ENCODE measurements at places on chromosomes 7 and 10. TPM values are rescaled to one million over a fixed set of nuclear protein-coding genes. Genes with fewer than 3 reads are reported as not detected.

GRCh38 chr10:63591600-63592379, 70.6 kb downstream of the REEP3 start:
- peaks cover 12% of the 10 kb centered on the region for H3K4me1 ChIP-seq
- no peak overlapping the region for H3K27ac ChIP-seq

DNA sequence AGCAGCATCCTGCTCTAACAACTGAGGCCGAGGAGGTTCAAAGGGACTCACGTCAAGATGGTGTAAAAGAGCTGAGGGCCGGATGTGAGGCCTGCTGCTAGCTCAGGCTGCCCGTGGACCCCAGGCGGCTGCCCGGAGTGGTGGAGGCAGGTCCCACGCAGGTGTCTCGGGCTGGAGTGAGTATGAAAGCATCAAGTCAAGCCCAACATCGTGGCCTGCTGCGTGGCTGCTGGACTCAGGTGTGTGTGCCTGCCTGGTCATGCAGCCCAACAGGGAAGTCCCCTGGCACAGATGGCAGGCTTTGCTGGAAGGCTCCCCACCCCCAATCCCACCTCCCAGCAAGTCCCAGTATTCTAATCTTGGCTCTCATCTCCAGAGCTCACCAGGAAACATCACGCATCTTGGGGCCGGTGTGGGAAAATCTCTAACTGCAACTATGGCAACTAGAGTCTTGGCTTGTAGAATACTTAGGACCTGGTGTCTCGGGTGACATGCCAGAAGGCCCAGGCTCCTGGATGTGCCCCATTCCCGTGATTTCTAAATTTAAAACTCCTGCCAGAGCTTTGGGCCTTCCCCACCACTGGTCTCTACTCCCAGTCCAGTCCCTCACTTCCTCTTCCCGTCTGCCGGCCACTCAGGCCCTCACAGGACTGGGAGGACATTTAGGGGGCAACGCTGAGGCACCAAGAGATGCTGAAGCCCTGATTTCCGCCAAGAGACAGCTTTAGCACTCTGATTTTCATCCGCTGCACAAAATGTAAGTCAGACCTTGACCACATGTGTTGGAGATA, 85.9 kb downstream of the PRKAG2 start:
- peaks cover 42% of the 10 kb centered on the region for H3K4me1 ChIP-seq
- H3K27me3 ChIP-seq: no peaks in the 10 kb centered on the region
- no peak overlapping the region for H3K4me3 ChIP-seq
- peak; percentile 43 for DNase-seq
- H3K36me3 ChIP-seq: no peaks in the 10 kb centered on the region

DNA sequence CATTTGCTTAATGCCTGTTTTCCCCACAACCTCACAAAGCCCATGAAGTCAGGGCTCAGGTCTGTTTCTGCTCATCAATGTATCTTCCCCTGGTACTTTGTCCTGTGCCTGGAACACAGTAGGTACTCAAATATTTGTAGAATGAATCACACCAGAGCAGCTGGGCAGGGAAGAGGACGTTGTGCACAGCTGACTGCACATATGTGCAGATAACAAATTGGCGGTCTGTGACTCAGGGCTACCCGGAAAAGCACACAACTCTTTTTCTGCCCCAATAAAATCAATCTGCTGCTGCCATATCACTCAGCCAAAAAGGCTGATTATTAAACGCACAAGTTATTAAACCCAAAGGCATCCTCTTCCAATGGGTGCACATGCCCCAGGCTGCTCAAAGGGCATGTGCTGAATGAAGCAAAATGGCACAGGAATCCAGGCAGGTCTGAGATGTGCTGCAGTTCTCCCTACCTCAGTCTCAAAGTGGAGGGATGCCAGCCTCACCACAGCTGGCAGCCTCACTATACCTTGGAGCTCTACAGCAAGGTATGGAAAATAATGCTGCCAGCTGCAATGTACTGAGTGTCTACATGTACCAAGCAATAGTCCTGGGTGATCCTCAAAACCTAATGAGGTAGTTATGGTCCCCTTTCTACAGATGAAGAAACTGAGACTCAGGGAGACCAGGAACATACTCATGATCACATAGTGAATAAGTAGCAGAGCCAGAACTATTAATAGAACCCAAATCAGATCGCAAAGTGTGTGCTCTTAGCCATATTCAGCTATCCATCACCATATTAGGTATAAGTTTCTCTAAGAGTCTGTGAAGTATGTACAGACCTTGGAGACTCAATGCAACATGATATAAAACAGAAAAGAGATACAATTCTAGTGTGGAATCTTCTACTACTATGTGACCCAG, 43.4 kb downstream of the SORBS1 start:
- H3K4me1 ChIP-seq: peaks cover 14% of the 10 kb centered on the region
- no peaks in the 10 kb centered on the region for H3K36me3 ChIP-seq
- no peak overlapping the region for H3K4me3 ChIP-seq
- H3K27me3 ChIP-seq: no peaks in the 10 kb centered on the region

DNA sequence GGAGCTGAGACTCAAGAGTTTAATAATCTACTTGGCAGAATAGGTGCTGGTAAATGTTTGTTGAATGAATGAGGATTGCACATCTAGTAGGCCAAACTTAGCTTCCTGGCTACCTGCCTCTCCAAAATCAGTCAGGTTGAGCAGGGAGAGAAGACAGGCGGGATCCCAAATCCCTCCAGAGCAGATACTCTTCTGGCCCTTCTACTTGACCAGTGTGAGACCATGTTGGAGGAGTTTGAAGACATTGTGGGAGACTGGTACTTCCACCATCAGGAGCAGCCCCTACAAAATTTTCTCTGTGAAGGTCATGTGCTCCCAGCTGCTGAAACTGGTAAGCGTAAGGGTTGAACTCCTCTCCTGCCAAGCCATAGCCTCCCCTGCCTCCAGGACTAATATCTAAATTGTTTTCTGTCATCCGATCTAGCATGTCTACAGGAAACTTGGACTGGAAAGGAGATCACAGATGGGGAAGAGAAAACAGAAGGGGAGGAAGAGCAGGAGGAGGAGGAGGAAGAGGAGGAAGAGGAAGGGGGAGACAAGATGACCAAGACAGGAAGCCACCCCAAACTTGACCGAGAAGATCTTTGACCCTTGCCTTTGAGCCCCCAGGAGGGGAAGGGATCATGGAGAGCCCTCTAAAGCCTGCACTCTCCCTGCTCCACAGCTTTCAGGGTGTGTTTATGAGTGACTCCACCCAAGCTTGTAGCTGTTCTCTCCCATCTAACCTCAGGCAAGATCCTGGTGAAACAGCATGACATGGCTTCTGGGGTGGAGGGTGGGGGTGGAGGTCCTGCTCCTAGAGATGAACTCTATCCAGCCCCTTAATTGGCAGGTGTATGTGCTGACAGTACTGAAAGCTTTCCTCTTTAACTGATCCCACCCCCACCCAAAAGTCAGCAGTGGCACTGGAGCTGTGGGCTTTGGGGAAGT, 2.2 kb upstream of the MBLAC1 start:
- DNase-seq: no peak
- no peak overlapping the region for H3K27ac ChIP-seq
- H3K4me1 ChIP-seq: peaks cover 39% of the 10 kb centered on the region
- H3K27me3 ChIP-seq: no peaks in the 10 kb centered on the region
- H3K4me3 ChIP-seq: no peak overlapping the region
- no peaks in the 10 kb centered on the region for H3K36me3 ChIP-seq

- peaks cover 1% of the 10 kb centered on the region for H3K27me3 ChIP-seq
- H3K36me3 ChIP-seq: no peaks in the 10 kb centered on the region
- H3K4me1 ChIP-seq: no peaks in the 10 kb centered on the region
Observed at GRCh38 chr7:23490357-23491135, 20.3 kb upstream of the IGF2BP3 start.

- DNase-seq: no peak
- no peaks in the 10 kb centered on the region for H3K27me3 ChIP-seq
- H3K27ac ChIP-seq: no peak overlapping the region
Observed at GRCh38 chr7:5467645-5468044, 44.0 kb upstream of the TNRC18 start.

GRCh38 chr7:55303220-55303619, 61.9 kb upstream of the LANCL2 start:
- H3K27ac ChIP-seq: no peak overlapping the region
- H3K4me1 ChIP-seq: no peaks in the 10 kb centered on the region
- no peaks in the 10 kb centered on the region for H3K36me3 ChIP-seq
- H3K27me3 ChIP-seq: no peaks in the 10 kb centered on the region

GRCh38 chr7:25579778-25580075, 351.4 kb upstream of the NPVF start:
- H3K4me3 ChIP-seq: no peak overlapping the region
- no peaks in the 10 kb centered on the region for H3K27me3 ChIP-seq
- H3K4me1 ChIP-seq: no peaks in the 10 kb centered on the region
- no peaks in the 10 kb centered on the region for H3K36me3 ChIP-seq
- DNase-seq: no peak

DNA sequence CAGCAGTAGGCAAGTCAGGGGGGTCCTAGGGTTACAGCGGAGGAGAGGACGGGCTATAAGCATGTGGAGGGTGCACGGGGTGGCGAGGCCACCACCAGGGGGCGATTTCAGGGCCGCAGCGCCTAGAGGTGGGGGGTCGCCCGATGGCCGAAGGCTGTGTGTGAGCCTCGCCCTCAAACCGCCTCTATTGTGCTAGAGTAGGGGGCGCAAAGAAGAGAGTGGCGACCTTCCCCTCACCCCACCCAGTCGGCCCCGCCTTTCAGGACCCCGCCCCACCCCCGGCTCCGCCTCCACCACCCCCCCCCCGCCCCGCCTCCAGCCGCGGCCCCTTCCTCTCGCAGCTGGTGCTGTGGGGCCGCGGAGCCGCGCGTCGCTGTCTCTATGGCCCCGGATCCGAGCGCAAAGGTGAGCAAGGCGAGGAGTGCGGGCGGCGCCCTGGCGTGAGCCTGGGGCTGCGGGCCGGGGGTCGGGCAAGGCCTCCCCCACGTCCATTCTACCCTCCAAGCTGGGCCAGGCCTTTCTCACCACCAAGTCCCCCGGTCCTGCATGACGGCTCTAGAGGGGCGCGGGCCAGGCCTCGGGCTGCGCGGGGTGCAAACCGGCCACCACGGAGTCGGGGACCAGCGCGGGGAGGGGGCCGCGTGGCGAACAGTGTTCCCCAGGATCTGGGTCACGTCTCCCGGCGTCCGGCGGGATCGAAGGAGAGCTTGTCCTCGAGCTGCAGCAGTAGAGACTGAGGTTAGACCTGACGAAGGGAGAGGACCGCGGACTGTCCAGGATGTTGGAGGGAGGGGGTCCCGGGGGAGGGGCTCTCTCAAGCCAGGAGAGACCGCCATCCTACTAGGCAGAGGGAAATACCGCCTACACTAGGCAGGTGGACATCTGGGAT, at the start of gene SEMA4G:
TSS of gene SEMA4G (plus strand) at position 318 of the 889 bp plus-strand sequence. CDS start 3,409 bp downstream, outside the sequence.
- H3K27me3 ChIP-seq: peaks cover 5% of the 10 kb centered on the region
- peaks cover 17% of the 10 kb centered on the region for H3K4me1 ChIP-seq
- peak; percentile 60 for DNase-seq
- peaks cover 10% of the 10 kb centered on the region for H3K36me3 ChIP-seq
- H3K27ac ChIP-seq: no peak within 1 kb of the TSS
- peak within 1 kb of the TSS; percentile 72 for H3K4me3 ChIP-seq

DNA sequence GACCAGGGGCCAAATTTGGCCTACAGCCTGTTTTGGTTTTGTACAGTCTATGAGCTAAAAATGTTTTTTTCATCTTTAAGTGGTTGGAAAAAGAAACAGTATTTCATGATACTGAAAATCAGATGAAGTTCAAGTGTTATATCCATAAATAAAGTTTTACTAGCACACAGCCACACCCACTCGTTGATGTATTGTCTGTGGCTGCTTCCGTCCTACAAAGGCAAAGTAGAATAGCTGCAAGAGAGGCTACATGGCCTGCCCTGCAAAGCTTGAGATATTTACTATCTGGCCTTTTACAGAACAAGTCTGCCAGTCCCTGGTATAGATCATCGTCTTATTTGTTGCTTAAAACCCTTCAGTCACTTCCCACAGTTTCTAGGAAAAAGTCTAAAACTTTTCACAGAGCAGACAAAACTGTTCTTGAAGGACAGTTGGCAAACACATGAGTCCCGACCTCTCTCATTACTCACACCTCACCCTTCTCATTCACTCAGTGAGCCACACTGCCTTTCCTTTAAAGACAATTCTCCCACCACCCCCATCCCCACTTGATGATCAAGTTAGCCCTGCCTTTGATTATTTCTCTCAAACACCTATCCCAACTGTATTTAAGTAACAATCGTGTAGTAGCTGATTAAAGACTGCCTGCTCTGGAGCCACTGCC, 9.9 kb downstream of the RHEB start:
- no peak for DNase-seq
- no peak overlapping the region for H3K27ac ChIP-seq
- no peak overlapping the region for H3K4me3 ChIP-seq
- H3K27me3 ChIP-seq: no peaks in the 10 kb centered on the region

DNA sequence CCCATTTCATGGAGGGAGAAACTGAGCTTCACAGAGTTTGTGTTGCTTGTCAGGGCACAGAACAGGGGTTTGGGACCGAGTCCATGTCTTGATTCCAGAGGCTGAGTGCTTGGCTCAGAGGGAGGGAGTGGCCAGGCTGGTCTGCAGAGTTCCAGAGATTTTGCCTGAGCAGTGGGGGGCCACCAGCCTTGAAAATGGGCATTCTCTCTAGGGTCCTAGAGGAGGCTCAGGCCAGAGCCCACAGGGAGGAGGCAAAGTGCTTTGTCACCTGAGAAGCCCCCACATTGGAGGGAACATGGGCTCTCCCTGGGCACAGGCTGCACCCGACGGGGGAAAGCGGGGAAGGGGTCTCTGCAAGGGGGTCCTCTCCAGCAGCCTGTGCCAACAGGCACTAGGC, 51.5 kb downstream of the DOCK1 start:
- no peak overlapping the region for H3K4me3 ChIP-seq
- no peaks in the 10 kb centered on the region for H3K4me1 ChIP-seq
- H3K36me3 ChIP-seq: no peaks in the 10 kb centered on the region
- H3K27ac ChIP-seq: no peak overlapping the region
- DNase-seq: no peak
- no peaks in the 10 kb centered on the region for H3K27me3 ChIP-seq

GRCh38 chr10:110496553-110497437, 912 bp upstream of the DUSP5 start:
- peaks cover 5% of the 10 kb centered on the region for H3K27me3 ChIP-seq
- H3K36me3 ChIP-seq: no peaks in the 10 kb centered on the region
- peak overlapping the region; percentile 90 for H3K27ac ChIP-seq
- DNase-seq: no peak

GRCh38 chr10:130493446-130494145, 357.4 kb downstream of the GLRX3 start:
- H3K27ac ChIP-seq: no peak overlapping the region
- no peaks in the 10 kb centered on the region for H3K4me1 ChIP-seq
- peaks cover 3% of the 10 kb centered on the region for H3K27me3 ChIP-seq
- H3K4me3 ChIP-seq: no peak overlapping the region
- no peaks in the 10 kb centered on the region for H3K36me3 ChIP-seq

- H3K27me3 ChIP-seq: peaks cover 13% of the 10 kb centered on the region
- H3K4me3 ChIP-seq: peak within 1 kb of the TSS; percentile 58
- H3K27ac ChIP-seq: no peak within 1 kb of the TSS
- H3K36me3 ChIP-seq: no peaks in the 10 kb centered on the region
- peak; percentile 42 for DNase-seq
Observed at GRCh38 chr7:93890464-93891068, at the start of gene TFPI2. Gene TFPI2 (minus strand): TSS chr7:93890753. CDS start chr7:93890678, 75 bp downstream.

KIF20B gene
- 6.7 TPM for total RNA-seq

BEND7 gene
- 16.9 TPM for total RNA-seq

PHKG1 gene
- total RNA-seq: 1.1 TPM

KLF14 gene
- not detected for total RNA-seq

CACNB2 gene
- 1.4 TPM for total RNA-seq

VWA2 gene
- total RNA-seq: 10.6 TPM

SYT15 gene
- total RNA-seq: 34.5 TPM

Data from lower lobe of right lung (tissue), 2 donors.